A549 treated with RU486 at 1 μM for 4 hours (cell line): ENCODE measurements at places on chromosomes 16 and 17. TPM values are rescaled to one million over a fixed set of nuclear protein-coding genes. Genes with fewer than 3 reads are reported as not detected.

The OR1A1 gene
- not detected in 5 replicates for total RNA-seq

The EXOC7 gene
- total RNA-seq: 52.2 to 67.3 TPM (median 65.2 TPM) in 5 replicates

The GNAO1 gene
- total RNA-seq: 0.29 to 0.74 TPM (median 0.51 TPM) in 5 replicates

The FBXW10 gene
- total RNA-seq: 0.69 to 1.8 TPM (median 1.1 TPM) in 5 replicates

The FNDC8 gene
- total RNA-seq: 0.07 TPM in 1 of 5 replicates, not detected in the others

The CDH13 gene
- total RNA-seq: not detected in 5 replicates

The EFCAB5 gene
- total RNA-seq: 0.25 to 0.81 TPM (median 0.73 TPM) in 5 replicates

The ACSM2A gene
- not detected in 5 replicates for total RNA-seq

The SPOP gene
- 33.9 to 47.1 TPM (median 37.1 TPM) in 5 replicates for total RNA-seq

The PPM1E gene
- 0.03 to 0.09 TPM (median 0.06 TPM) in 5 replicates for total RNA-seq

The SPNS1 gene
- total RNA-seq: 50.1 to 80.1 TPM (median 72.4 TPM) in 5 replicates

The CALB2 gene
- 6.7 to 9.8 TPM (median 7.3 TPM) in 5 replicates for total RNA-seq

The TENT4B gene
- total RNA-seq: 8.4 to 12.6 TPM (median 12.0 TPM) in 5 replicates

The WDR59 gene
- 28.0 to 33.6 TPM (median 28.9 TPM) in 5 replicates for total RNA-seq

The CLEC3A gene
- total RNA-seq: not detected in 5 replicates

The ZDHHC1 gene
- 5.3 to 7.6 TPM (median 6.5 TPM) in 5 replicates for total RNA-seq

The SLC35G6 gene
- not detected in 5 replicates for total RNA-seq

The RDM1 gene
- total RNA-seq: 2.2 to 4.6 TPM (median 3.4 TPM) in 5 replicates

The ZSCAN10 gene
- total RNA-seq: not detected in 5 replicates

The CDK5R1 gene
- total RNA-seq: 2.7 to 3.5 TPM (median 3.3 TPM) in 5 replicates

The ZNF213 gene
- total RNA-seq: 7.7 to 13.2 TPM (median 10.8 TPM) in 5 replicates

The MKS1 gene
- 8.5 to 11.2 TPM (median 10.6 TPM) in 5 replicates for total RNA-seq

The MEFV gene
- total RNA-seq: not detected in 5 replicates

The NPIPB6 gene
- total RNA-seq: 1.6 to 2.0 TPM (median 1.9 TPM) in 5 replicates

The PRKCB gene
- 0.15 to 0.35 TPM (median 0.21 TPM) in 5 replicates for total RNA-seq

The MYH8 gene
- not detected in 5 replicates for total RNA-seq

The TP53TG3 gene
- total RNA-seq: 0.42 to 0.82 TPM (median 0.45 TPM) in 3 of 5 replicates, not detected in the others

The CD300E gene
- total RNA-seq: not detected in 5 replicates

The ARL2BP gene
- total RNA-seq: 60.5 to 73.7 TPM (median 72.9 TPM) in 5 replicates

The G6PC1 gene
- total RNA-seq: not detected in 5 replicates

The SAMD14 gene
- 0.18 to 0.88 TPM (median 0.38 TPM) in 5 replicates for total RNA-seq

The CYTH1 gene
- 40.3 to 50.0 TPM (median 41.6 TPM) in 5 replicates for total RNA-seq

The SDR42E1 gene
- total RNA-seq: 1.2 to 1.6 TPM (median 1.4 TPM) in 5 replicates

The BEAN1 gene
- 2.3 to 3.5 TPM (median 3.2 TPM) in 5 replicates for total RNA-seq

The WSCD1 gene
- 2.1 to 3.9 TPM (median 3.4 TPM) in 5 replicates for total RNA-seq

The PPY gene
- 0.28 TPM in 1 of 5 replicates, not detected in the others for total RNA-seq

The APOBR gene
- 0.06 to 0.10 TPM (median 0.07 TPM) in 5 replicates for total RNA-seq

The TNS4 gene
- total RNA-seq: 97.4 to 131 TPM (median 101 TPM) in 5 replicates

The HSPB9 gene
- total RNA-seq: not detected in 5 replicates

The KRT9 gene
- not detected in 5 replicates for total RNA-seq

The SPIRE2 gene
- total RNA-seq: 5.4 to 8.4 TPM (median 8.2 TPM) in 5 replicates
